ENCODE measurements at places on chromosomes 16 and 17.

DNA sequence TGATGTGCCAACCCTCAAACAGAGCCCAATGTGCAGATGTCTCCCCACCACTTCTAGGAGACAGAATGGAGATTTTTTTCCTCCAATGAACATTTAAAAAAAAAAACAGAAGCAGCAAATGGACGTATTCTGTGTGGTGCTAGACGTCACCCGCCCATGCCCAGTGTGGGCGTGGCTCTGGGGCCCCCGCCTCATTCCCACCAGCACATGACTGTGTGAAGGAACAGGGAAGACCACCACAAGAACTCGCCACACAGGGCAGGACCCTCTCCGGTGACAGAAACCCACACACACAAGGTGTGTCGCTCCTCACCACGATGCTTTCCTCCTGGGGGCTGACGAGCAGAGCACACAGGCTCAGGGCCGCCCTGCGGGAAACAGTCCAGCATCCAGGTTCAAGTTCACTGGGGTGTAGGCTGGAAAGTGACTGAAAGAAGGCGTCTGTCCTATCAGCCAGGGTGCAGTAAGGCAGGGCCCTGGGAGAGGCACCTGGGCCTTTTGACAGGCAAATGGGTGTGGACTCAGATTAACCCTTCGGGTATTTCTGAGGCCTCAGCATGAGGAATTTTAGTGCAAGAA lies 53.5 kb downstream of the KLHDC4 start:
- no peak for DNase-seq

DNA sequence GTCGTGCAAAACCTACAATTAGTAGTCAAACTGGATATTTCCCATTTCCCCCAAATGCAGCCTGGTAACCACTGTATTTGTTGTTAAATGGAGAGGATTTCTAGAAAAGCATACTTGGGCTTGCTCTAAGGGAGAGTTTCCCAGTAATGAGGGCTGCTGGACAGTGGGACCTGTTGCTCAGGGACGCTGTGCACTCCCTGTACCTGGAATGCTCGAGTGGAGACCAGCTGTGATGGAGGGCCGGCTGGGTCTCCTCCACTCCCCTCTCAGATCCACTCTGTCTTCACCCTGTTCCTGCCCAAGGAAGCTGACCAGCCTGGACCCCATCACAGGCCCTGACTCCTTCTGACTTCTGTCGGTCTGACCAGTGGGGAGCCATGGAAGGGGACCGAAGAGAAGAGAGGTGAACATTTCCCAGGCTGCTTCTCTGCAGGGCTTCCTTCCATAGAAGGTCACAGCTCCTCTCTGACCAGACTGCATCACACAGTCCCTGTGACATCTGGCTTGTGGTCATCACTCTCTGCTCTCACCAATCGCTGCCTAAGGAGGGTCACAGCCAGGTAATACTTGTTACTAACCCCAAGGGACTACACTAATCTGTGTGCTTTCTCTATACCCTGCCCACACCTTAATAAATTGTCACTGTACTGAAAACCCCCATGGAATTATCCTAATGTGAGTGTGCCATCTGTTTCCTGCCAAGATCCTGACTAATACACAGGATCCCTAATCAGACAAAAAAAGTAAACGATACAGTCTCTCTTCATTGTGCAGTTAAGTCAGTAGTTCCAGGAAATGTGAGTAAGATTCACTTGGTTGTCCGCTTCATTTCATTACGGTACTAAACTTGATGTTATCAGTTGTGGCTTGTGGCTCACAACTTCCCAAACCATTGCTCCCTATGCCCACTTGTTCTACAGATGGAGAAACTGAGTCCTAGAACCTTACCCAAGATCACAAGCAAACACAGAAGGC lies 102.4 kb downstream of the CCT6B start:
- no peak for DNase-seq

DNA sequence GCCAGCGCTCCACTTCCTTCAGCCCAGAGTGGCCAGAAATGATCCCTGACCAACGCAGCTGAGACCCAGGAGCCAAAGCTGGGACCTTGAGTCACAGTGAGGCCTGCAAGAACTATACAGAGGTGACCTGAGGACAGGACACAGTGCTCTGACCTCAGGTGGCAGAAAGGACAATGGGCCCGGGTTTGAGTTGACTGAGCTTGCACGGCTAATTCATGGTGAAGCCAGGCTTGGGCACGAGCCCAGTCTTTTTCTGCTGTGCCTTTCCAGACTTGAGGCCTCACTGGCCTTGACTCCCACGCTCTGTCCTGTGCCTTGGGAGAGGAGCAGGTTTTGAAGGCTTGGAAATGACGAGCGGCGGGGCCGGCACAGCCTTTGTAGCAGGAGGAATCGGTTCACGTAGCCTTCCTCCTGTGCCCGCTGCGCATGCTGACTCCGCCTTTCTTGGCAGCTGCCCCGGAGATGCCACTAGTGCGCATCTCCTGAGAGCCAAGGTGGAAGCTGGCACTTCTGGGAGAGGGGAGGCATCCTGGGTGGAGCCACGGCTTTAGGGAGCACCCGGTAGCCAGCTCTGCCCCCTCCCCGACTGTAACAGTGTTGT lies 34.9 kb downstream of the NDEL1 start:
- DNase-seq = no peak

DNA sequence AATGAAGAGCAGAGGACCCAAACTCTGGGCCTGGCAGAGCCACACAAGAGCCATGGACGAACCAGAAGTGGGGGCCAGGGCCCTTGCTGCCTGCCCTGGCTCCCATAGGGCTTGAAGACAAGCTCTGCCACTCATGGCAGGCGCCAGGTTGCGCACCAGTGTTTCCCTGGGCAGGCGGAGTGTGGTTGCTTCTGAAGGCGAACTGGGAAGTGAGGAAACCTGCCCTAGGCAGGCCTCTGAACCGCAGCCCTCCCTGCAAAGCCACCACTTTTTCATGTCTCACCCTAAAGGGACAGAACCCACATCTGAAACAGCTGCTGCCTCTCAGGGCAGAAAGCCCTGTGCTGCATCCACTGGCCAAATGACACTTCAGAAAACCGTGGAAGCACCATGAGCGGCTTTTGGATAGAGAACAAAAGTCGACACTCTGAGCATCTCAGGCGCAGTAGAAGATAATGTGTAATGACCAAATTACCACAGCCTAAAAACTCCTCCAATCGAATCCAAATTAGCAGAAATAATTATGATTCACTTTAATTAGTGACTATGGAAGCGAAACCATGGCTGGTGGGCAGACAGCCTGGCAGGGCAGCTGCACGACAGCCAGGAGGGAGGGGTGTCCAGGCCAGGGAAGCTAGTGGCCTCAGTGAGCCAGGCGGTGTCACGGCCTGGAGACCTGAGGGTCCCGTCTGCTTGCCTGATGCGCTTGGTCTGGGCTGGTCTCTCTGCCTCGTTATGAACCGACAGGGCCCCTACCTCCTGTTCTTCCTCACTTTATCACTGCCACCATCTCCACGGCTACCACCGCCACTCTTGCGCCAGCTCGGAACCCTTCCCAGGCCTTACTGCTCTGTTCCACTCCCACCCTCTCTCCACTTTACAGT lies 59.1 kb downstream of the PRMT7 start:
- no peak for DNase-seq

- no peak for DNase-seq
Observed at GRCh38 chr16:11036868-11037410, 92.6 kb downstream of the CLEC16A start.

DNA sequence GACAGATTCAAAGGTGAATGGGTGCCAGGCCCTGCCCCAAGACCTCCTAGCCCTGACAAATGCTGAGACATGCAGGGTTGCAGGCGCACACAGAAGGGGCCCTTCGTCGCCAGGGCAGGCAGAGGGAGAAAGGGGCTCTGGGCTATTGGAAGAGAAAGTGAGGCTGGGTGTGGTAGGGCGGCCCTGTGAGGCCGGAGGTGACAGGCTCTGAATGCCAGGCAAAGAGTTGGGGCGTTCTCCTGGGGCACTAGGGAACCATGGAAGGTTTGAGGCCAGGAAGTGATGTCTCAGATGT lies 26.4 kb upstream of the NXPH3 start:
- DNase-seq = no peak

- DNase-seq = peak; percentile 43
Observed at GRCh38 chr17:43846221-43846712, 709 bp upstream of the CD300LG start.

- no peak for DNase-seq
Observed at GRCh38 chr16:64621616-64622015, 500.2 kb downstream of the CDH11 start.

GRCh38 chr16:86567701-86568581 lies 1.3 kb downstream of the FOXC2 start:
- DNase-seq = no peak

GRCh38 chr16:58582133-58582532 lies 47.5 kb downstream of the CNOT1 start:
- DNase-seq = no peak

- no peak for DNase-seq
Observed at GRCh38 chr17:77279448-77280303, 138.9 kb downstream of the SEC14L1 start.

- DNase-seq = no peak
Observed at GRCh38 chr16:28821874-28822519, 802 bp upstream of the ATXN2L start.

DNA sequence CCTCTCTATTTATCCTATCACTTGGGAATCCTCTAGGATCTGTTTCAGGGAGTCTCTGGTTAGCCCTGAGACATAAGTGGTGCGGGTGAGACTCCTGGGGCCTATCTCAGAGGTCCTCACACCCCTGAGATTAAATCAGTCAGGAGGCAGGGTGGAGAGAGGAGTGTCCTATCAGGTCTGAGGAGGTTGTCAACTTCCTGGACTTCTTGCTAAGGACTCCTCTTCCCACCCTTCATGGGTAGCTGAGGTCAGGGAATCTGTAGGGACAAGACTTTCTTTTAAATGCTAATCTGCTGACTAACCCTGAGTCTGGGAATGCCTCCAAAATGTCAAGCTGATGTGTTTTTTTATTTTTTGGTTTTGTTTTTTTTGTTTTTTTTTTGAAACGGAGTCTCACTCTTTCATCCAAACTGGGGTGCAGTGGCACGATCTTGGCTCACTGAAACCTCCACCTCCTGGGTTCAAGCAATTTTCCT lies 6.6 kb upstream of the ARMC5 start:
- DNase-seq = no peak

DNA sequence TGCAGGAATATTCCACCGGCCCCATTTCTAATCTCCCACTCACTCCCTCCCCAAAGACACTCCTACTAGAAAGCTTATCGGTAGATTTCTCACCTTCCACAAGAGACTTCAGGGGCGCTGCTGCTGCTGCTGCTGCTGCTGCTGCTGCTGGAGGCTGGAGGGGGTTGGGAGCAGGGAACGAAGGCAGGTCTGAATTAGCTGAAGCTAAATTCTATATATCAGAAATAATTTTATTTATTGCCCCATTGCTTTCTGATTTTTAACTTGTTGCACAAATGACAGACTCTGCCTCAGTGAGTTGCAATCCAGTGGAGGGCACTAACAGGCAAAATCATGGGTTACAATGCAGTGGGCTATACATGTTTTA lies 25.8 kb upstream of the HLF start:
- DNase-seq = no peak

DNA sequence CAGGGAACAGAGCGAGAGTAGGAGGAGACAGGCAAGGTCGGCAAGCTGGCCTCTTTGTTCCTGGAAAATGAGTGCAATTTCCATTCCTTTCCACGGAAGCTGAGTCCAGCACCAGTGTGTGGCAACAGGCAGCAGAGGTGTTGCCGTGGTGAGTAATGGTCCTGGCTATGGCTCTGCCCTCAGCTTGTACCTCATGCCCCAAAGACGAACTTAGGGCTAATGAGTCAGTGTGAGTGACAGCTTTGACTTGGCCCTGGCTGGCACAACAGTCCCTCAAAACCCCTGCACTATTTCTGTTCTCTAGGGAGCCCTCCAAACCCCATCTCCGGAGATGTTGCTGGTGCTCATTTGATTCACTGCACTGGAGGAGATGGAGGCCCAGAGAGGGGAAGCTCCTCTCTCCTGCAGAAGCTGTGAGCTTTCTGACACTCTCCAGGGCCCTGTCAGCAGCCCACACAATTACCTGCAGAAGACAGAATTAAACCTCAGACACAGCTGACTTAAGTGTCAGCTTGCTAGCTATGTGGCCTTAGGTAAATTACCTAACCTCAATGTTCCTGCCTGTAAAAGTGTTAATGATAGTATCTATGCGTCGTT lies 129.9 kb downstream of the TMEM132E start:
- no peak for DNase-seq

DNA sequence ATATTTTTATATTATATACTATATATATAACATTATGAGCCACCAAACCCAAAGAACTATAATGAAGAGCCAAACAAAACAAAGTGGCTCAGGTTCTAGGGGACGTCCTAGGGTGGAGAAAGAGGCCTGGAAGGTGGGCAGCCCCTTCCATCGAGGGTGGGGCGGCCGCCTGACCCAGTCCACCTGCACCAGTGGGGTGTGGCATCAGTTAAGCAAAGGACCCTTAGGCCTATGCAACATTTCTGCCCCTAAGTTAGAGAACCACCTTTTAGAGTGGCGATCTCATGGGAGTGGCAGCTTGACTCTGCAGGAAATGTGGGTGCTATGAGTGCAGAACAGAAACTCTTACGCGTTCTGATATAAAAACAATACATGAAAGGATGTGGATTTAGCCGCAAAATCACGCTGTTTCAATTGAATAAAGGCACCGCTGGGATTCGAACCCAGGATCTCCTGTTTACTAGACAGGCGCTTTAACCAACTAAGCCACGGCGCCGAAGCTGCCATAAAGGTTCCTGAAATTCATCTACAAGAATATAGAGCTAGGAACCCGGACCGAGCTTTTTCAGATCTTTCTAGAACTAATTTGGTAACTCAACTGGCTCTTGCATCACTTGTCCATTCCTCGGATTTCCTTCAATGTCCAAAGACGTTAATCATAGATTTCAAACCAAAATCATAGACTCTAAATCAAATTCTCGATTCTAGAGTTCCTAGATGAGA lies 15.6 kb upstream of the AURKB start:
- DNase-seq = peak; percentile 57

GRCh38 chr16:62225675-62226074 lies 189.4 kb upstream of the CDH8 start:
- no peak for DNase-seq

- DNase-seq = no peak
Observed at GRCh38 chr16:9929313-9929712, 252.9 kb downstream of the GRIN2A start.

- DNase-seq = no peak
Observed at GRCh38 chr16:77805398-77805797, 17.0 kb downstream of the VAT1L start.

Data from NCI-H1930 (cell line).